NCI-H1092 treated with DMSO at 0.1 percent for 48 hours (cell line): ENCODE measurements at places on chromosomes 6 and 20.

DNA sequence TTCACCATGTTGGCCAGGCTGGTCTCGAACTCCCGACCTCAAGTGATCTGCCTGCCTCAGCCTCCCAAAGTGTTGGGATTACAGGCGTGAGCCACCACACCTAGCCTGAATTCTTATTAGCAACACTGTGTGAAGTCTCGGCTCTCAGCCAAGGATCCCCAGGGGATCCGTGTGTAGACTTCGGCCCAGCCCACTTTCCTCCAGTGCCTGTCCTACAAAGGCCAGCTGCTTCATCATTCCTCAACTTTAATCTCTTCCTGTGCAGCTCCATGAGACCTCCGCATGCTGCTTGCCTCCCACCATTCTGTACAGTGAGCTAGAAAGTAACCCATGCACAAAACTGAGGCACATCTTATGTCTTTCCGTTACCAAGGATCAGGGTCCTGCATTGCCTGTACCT lies 71.8 kb downstream of the SAMD3 start:
- DNase-seq = no peak

GRCh38 chr6:47070461-47070860 lies 28.3 kb upstream of the ADGRF1 start:
- DNase-seq = no peak

DNA sequence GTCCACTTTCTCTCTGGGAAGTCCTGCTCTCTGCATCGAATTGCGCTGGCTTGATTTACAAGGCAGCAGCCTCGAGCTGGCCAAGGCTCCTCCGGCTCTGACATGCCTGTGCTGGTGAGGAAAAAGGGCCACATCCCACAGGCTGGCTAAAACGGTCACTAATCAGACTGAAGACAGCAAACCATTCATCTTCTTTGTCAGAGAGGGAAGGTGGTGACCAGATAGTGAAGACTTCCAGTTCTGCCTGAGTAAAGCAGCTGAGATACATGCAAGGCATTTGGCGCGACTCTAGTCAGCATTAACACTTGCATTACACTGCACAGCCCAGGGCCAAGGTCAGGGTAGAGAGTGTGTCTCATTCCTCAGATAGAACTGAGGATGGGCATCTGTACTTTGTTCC lies 203.2 kb upstream of the MAP3K7 start:
- DNase-seq = no peak

GRCh38 chr6:126873351-126873750 lies 245.1 kb upstream of the RSPO3 start:
- DNase-seq = no peak

- no peak for DNase-seq
Measured at GRCh38 chr6:31158863-31159855, 770 bp downstream of the TCF19 start.

DNA sequence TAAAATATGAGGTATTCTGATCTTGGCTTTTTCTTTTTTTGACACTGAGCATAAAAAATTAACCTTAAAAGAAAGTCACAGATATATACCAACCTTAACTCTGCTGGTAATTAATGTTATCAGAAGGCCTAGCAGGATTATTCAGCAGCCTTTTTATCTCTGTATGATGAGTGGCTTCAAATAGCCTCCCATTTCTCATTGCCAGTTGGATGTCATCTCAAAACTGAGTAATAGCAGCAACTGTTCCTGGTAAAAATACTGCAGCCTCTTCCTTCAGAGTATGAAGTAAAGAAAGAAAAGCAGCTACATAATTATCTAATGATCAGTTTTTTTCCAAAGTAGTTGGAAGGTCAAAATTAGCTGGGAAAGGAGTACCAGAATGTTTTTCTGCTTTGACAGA lies 24.9 kb upstream of the HDGFL1 start:
- DNase-seq = no peak
